HT-29 (cell line): ENCODE measurements at places on chromosomes 1 and 21.

DNA sequence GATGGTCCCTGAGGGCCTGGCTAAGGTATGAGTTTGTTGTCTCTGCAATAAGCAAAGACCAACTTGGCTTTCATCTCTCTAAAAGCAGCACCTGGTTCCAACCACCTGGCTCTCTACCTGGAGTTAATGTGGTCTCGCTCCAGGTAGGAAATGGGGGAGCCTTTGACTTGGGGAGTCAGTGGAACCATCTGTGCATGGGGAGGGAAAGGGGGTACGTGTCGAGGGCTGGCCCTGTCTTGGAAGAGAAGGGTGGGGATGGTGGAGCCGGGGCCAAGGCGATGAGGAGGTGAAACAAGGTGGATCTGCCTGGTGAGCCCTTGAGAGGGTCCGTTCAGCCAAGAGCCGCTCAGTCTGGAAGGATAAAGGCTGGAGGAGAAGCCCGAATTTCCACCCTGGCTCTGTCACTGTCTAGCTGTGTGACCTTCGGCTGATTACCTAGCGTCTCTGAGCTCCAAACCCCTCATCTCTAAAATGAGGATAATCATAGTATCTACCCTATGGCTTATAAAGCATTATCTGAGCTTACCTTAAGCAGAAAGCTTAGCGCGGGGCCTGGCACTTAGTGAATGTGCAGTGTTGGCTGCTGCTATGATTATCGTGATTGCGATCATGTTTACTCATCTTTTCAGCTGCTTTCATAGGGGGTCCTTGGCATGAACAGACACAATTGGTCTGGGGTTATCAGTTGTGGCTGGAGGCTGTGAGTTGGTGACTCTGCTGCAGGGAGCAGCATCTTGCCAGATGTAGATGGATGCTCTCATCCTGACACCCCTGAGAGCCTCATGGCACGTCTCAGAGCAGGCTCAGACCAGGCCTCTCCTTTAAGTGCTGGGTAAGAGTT lies 78.7 kb downstream of the ACTL8 start:
- no peak for DNase-seq

DNA sequence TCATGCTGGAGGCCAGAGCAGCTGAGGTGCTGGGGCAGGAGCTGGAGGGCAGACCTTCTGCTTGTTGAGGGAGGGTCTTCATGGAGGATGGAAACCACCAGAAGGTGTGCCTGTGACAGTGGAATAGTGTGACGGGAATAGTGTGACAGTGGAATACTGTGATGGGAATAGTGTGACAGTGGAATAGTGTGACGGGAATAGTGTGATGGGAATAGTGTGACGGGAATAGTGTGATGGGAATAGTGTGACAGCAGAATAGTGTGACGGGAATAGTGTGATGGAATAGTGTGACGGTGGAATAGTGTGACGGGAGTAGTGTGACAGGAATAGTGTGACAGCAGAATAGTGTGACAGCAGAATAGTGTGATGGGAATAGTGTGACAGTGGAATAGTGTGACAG lies 325.1 kb downstream of the HHAT start:
- no peak for DNase-seq

DNA sequence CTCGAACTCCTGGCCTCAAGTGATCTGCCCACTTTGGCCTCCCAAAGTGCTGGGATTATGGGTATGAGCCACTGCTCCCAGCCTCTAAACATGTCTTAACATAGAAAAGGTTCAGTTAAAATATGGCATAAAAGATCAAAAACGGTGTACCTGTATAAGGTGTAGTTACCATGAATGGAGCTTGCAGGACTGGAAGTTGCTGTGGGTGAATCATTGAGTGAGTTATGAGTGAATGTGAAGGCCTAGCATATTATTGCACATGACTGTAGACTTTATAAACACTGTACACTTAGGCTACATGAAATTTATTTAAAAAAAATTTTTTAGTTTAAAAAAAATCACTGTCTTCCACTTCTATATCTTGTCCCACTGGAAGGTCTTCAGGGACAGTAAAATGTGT lies 15.7 kb downstream of the ABCD3 start:
- no peak for DNase-seq

GRCh38 chr1:166682588-166682987 lies 156.7 kb upstream of the POGK start:
- no peak for DNase-seq

DNA sequence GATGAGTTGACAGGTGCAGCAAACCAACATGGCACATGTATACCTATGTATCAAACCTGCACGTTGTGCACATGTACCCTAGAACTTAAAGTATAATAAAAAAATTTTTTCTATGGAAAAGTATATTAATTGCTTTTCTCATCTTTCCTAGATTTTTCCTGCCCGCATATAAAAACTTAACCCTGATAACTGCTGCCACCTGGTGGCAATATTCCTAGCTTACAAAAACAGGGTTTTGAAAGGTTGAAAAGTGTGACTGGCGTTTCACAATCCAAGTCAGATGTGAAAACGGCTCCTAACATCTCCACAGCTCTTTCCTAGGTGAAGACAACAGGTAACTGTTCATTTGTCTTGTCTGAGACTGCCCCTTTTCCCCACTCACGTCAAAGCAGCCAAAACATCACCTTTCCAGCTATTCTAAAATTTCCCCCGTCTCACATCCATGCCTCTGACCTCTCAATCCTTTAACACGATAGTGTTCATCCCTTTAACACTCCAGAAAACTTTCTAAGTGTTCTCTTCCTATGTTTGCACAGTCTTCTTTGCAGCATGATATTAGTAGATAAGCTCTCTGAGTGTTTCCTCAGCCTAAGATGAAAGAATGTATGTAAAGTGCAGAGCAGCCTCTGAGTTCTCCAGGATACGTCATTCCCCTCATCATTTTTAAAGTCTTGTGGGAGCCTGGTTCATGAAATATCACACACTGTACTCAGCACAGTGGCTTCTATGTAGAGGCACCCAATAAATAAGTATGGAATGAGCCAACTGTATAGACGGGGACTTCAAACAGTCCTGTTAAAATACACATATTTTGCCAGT lies 27.5 kb downstream of the OVGP1 start:
- peak; percentile 64 for DNase-seq

DNA sequence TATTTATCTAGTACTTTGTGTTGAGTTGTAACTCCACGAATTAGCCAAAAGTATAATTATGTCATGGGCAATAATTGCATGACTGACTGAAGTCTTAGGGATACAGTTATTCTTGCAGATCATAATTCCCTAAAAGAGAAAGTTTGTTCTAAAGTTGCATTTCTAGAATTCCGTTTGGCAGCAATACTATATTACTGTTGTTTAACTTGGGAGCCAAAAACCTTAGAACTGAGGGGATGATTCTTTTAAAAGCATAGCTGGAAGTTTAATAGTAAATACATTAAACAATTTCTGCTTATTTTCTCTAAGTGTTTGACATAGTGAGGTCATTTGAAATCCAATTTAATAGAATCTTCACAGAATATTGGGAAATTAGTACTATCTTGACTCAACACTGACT lies 356.4 kb upstream of the ADAMTS5 start:
- no peak for DNase-seq

GRCh38 chr1:16903458-16903796 lies 7.6 kb downstream of the RNU1-2 start:
- peak; percentile 36 for DNase-seq

DNA sequence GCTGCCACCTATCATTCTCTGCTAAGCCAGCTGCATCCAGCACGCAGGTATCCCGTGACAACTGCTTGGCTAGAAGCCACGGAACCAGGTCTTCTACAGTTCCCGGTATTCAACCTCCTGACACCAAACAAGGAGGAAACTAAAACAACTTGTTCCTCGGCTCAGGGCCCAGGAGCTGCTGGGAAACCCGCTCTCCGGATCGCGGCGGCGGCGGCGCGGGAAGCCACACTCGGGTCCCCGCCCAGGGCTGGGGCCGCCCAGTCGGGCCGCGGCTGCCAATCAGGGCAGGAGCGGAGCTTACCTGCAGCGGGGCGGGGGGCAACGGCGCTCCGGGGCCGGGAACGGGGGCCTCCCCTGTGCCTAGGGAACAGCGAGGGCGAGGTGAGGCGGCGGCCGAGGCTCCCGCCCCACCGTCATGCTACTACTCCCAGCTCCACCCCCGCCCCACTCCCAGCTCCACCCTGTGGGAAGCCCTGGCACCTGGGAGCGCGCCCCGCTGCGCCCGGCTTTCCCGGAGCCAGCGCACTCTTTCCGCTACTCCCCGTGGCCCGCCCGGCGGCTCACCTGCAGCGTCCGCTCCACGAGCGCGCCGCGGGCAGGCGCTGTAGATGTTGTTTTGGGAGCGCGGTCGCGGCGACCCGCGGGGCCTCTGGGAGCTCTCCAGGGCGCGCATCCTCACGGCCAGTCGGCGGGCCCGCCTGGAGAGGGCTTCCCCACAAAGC lies 12.1 kb downstream of the IL24 start:
- DNase-seq = peak; percentile 89

DNA sequence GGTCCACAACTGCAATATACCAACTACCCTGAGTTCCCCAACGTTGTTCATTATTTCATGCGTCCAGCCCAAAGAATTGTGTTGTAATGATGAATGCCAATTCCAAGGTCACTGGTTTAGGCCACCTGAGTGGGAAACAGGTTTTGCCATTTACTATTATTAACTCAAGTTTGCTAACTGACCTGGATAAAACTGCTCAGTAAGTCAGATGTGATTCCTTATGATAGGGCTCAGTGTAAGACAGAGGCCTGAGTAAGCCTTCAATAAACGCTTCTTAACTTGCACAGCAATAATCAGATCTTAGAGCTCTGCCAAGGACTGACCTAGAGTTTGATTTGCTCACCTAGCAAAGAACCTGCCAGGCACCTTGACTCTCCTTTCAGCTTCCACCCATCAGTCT lies 10.0 kb downstream of the PUM1 start:
- DNase-seq = no peak

DNA sequence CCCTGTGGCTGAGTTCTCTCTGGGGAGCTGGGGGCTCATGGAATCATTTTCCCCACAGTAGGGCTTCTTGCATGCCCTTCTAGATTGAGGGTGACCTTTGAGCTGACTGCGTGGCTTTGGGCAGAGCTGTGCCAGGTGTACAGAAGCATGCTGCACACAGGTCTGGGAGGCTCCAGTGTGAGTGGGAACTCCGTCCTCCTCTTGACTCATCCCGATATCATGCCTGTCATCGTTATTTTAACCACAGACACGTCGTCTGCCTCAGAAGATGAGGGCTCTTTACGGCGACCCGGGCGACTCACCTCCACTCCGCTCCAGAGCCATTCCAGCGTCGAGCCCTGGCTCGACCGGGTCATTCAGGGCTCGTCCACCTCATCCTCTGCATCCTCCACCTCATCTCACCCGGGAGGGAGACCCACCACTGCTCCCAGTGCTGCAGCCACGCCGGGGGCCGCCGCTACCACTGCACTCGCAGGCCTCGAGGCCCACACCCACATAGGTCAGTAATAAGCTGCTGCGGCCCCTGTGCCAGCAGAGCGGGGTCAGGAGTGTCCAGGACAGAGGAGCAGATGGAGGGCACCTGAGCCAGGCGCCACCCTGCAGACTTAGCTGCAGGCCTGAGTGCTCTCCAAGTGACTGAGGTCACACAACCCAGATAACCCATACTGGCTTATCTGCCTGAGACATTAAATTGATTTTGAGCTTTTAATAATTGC lies 39.8 kb downstream of the DIP2A start:
- peak; percentile 29 for DNase-seq

- DNase-seq = no peak
Measured at GRCh38 chr21:16402752-16403151, 673.0 kb downstream of the USP25 start.

- DNase-seq = no peak
Measured at GRCh38 chr1:149903836-149904491, 4.6 kb downstream of the BOLA1 start.

- peak; percentile 54 for DNase-seq
Measured at GRCh38 chr1:63148825-63149645, 173.3 kb upstream of the FOXD3 start.

GRCh38 chr1:60915441-60915840 lies 166.9 kb upstream of the NFIA start:
- DNase-seq = no peak

GRCh38 chr1:85584264-85584781 lies 3.8 kb downstream of the CCN1 start:
- peak; percentile 23 for DNase-seq

GRCh38 chr1:61450872-61451571 lies 273.9 kb downstream of the TM2D1 start:
- no peak for DNase-seq

DNA sequence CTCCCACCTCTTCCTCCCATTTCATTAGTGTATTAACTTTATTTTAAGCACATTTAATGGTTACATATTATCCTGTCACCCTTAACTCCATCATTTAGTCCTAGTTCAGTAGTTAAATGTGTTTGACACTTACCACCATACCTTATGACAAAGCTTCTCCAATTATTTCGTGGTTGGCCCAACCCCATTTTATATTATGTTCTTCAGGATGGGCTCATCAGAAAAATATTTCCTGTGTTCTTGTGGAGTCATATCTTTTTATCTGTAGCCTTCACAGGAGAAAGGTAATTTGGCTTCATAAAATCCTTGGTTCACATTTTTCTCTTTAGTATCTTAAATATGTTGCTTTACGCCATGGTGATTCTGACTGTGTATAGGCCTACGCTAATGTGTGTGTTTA lies 142.3 kb upstream of the COL6A1 start:
- DNase-seq = no peak

- no peak for DNase-seq
Measured at GRCh38 chr1:237975903-237976302, 85.2 kb upstream of the ZP4 start.

DNA sequence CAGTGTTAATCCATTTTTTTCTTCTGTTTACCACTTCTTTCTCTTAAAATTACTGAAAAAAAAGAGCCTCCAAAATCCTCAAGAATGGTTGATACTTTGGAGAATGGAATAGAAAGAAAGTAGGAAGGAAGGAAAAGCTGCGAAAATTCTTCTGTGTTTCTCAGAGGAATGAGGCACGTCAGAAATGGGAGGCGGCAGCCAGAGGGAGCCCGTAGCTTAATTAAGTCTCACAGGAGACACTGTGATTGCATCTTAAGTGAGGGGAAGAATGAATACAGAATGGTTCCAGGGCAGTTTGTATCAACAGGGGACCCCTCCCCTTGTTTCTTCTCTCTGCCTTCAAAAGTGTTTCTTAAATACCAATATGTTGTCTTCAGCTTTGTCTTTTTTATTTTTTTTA lies 1099.5 kb downstream of the PLA2G4A start:
- peak; percentile 42 for DNase-seq

DNA sequence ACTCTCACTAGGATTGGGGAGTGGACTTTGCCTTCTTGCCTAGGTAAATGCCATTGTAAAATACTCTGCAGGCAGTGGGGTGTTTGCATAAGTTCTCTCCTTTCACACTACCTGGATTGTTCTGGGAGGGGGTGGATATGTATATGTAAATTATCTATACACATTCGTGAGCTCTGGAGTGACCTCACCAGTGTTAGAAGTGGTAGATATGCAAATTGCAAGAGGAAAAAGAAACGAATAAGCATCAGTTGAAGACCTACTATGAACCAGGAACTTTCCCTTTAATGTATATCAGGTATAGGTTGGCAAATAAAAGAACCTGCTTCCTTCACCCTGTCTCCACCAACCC lies 1.5 kb upstream of the ARHGEF11 start:
- peak; percentile 32 for DNase-seq

DNA sequence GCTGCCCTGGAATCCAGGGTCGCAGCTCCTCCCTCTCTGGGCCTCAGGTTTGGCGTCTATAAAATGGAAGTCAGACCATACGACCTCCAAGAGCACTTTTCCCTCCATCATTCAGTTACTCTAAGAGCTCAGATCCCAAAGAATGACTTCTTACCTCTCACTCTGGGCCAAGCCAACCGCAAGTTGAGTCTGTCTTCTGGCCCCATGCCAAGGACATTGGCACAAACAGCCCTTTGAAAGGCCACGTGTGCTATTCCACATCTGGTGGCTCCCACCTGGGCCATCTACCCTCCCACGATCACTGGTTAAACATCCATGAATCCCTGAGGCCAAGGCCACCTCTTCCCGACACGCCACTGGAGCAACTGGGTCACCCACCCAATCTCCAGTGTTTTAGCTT lies 12.4 kb downstream of the SLC2A7 start:
- peak; percentile 12 for DNase-seq
